ENCODE measurements at places on chromosomes 2 and 18.
A peak's percentile ranks its signal among the peaks of the same experiment; 100 is the strongest.

DNA sequence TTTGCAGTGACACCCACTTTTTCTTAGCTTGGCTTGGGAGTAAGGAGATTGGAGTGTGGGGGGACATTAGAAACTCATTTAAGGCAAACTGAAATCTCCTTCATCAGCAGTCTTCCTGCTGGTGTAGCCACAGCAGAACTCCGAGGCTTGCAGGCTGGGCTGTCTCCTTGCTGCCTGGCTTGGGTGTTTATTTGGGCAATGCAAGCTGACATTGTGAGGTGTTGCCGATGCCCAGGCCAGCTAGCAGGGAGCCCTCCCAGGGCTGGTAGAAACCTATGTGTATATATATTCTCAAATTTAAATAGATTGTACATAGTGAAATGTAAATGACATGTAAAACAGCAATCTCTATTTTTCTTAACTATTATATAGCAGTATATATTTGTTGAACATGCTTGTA is 11.8 kb downstream of the GDF7 start:
- DNase-seq = no peak

GRCh38 chr18:13716916-13717315 is 9.4 kb downstream of the FAM210A start:
- no peak for DNase-seq

DNA sequence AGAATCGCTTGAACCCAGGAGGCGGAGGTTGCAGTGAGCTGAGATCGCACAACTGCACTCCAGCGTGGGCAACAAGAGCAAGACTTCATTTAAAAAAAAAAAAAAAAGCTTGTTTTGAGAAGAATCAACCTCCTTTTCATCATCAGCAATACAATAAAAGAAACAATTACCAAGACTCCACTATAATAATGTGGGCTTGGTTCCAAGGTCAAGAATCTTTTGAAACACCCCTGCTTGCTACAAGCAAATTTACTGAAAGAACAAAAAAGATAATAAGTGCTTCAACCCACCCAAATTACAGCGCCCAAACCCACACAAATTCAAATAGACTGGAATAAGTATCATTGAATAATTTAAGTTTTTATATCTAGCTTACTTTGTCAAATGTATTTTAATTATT is 33.6 kb upstream of the MAPRE3 start:
- DNase-seq = no peak

GRCh38 chr18:312415-312814 is 44.6 kb upstream of the THOC1 start:
- no peak for DNase-seq

DNA sequence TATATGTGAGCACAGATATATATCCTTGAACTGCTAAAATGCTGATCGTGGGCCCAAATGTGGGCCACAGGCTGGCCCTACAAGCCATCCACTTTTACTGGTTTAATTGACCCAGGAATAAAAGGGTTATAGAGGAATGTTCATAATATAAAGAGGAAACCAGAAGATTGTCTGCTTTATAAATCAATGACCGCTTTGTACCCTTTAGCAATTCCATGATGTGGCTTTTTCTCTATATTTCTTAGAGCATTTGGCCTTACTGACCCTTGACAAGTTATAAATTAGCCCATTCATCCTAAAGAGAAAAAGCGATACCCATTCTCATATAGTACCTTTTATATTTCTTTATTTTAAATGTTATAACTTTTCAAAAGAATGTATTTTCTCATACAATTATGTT is 87.1 kb upstream of the ITGA4 start:
- DNase-seq = no peak

DNA sequence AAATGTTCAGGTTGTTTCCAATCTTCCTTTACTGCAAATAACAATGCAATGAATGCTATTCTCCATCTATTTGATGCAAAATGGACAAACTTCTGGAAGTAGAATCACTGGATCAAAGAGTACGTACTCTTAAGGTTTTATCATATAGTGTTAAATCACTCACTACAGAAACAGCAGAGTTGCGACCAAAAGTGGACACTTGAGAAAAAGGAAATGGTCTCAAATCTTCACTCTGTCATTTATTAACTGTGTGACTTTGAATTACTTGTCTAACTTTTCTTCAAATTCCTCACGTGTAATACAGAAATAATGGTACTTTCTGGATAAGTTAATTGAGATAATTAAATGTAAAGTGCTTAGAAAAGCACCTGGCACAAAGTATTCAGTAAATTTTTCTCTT is 78.1 kb downstream of the CERKL start:
- DNase-seq = no peak

DNA sequence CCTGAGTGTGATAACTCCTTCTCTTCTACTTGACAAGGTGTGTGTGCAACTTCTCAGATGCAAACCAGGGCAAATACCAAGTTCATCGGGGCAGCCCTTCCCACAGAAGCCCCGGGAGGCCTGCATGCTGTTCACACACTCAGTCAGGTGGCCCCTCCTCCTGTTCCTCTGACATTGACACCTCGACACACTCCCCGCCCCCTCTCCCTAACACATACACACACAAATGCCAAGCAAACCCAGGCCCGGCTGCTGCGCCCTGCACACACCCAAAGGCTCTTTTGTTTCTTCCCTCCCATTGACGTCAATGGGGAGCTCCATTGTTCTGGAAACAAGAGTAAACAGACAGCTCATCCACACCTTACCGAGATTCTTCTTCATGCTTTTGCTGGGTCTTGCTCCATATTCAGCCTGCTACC is 1.7 kb upstream of the PER2 start:
- peak; percentile 43 for DNase-seq

DNA sequence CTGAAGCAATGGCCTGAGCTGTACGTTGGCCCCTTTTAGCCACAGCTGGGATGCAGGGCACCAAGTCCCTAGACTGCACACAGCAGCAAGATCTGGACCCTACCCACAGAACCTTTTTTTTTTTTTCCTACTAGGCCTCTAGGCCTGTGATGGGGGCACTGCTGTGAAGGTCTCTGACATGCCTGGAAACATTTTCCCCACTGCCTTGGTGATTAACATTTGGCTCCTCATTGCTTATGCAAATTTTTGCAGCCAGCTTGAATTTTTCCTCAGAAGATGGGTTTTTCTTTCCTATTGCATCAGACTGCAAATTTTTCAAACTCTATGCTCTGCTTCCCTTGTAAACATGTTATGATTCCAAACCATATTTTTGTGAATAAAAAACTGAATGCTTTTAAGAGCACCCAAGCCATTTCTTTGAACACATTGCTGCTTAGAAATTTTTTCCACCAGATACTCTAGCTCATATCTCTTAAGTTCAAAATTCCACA is 33.5 kb downstream of the PDE1A start:
- no peak for DNase-seq

GRCh38 chr2:161273038-161273760 is 35.0 kb upstream of the PSMD14 start:
- peak; percentile 76 for DNase-seq

DNA sequence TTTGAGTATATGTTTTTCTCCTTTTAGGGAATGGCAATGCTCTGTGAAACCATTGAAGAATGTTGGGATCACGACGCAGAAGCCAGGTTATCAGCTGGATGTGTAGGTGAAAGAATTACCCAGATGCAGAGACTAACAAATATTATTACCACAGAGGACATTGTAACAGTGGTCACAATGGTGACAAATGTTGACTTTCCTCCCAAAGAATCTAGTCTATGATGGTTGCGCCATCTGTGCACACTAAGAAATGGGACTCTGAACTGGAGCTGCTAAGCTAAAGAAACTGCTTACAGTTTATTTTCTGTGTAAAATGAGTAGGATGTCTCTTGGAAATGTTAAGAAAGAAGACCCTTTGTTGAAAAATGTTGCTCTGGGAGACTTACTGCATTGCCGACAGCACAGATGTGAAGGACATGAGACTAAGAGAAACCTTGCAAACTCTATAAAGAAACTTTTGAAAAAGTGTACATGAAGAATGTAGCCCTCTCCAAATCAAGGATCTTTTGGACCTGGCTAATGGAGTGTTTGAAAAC is 82.3 kb downstream of the ACVR2A start:
- DNase-seq = no peak

- no peak for DNase-seq
These were observed 61.7 kb upstream of the SPTBN1 start for GRCh38 chr2:54394392-54394791.

DNA sequence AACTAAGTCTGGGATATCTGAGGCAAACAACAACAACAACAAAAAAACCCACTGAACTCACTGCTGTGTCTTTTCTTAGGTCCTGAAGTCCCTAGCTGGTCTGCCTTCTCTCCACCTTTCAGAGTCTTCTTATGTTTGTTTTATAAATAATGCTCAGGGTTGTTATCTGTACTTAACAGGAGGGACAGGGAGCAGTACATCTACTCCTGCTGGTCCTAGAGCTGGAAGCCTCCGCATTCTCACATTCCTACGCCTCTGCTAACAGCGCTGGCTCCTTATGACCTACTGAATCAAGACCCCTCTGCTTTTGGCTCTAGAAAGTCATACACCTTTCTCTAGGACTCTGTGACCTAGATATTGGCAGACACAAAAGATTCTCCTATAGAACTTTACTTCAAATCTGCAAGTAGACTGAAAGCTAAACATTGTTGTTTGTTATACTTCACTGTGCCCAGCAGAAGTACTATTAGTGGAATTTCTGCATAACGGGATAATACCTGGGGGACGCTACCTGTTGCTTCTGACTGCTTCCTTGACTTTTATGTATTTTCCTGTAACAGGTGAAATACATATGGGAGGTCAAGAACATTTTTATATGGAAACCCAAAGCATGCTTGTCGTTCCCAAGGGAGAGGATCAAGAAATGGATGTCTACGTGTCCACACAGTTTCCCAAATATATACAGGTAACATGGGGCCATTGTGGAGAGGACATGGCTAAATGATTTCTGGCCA is 48.6 kb downstream of the AOX1 start:
- DNase-seq = no peak

Data from astrocyte of the spinal cord (primary cell).